Vagina (tissue), 2 donors: ENCODE measurements at places on chromosomes 4 and X.
A peak's percentile ranks its signal among the peaks of the same experiment; 100 is the strongest.

DNA sequence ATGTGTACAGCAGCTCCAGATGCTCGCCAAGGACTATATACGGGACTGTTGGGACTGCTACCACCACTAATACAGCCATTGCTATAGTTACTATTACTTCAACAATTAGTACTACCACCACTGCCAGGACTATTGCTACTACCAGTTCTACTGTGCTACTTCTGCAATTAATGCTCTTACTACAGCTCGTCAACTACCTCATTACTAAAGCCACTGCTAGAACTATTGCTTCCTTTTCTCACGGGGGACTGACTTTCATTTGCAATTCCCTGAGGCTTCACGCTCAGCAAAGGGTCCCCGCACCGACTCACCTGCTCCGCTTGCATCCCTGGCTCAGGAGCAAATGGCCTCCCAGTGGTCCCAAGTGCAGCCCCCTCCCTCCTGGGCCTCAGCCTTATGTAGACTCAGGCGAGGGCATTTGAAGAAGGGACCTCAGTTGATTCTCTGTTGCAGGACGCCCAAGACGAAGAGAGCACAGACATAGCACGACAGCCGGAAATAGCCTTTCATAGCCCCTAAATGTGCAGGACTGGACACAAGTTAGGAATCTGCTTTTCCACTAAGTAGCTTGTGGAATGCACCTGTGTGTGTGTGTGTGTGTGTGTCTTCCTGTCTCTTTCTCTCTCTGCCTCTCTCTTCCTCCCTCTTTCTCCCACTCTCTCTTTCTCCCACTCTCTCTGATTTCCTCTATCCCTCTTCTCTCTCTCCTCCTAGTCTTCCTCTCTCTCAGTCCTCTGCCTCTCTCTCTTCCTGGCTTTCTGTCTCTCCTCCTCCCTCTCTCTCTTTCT, 294.8 kb downstream of the ASMT start:
- DNase-seq: no peak

- peak; percentile 54 for DNase-seq
Observed at GRCh38 chrX:70030301-70030767, 19.4 kb downstream of the AWAT2 start.

DNA sequence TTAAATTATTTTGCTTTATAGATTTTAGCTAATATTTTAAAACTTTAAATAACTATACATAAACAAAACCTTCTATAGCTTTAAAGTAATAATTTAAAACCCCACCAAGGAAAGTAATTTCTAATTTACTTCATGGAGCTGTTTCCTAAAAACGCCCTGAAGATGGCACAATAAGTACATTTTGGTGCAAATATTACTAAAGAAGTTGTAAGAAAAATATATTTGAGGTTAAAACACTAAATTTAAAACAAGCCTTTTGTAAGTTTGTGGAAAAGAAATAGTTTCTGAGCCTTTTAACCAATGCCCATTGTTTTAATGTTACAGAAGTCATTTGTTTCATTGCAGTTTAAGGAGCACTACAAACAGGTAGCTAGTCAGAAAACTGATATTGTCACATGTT, 137.4 kb upstream of the AGA start:
- no peak for DNase-seq

DNA sequence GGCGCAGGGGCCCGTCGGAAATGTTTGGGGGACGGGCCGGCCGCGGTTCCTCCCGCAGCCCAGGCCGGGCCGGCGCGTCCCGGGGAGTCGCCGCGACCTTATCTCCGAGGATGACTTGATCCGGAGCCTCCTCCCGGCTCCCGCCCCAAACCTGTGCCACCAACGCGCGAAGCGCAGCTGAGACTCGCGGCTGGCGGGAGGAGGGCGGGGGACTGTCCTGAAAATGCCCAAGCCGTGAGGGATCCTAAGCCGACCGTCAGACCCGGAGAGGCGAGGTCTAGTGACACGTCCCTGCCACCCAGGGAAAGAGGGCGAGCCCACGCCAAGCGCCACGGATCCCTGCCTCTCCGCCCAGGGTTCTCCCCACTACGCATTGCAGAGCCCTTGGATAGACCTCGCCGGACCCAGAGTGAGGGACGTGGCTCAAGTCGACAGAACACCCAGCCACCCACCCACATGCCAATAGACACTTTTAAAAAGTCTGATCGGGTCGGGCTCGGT, 26.9 kb downstream of the UTP14A start:
- no peak for DNase-seq

DNA sequence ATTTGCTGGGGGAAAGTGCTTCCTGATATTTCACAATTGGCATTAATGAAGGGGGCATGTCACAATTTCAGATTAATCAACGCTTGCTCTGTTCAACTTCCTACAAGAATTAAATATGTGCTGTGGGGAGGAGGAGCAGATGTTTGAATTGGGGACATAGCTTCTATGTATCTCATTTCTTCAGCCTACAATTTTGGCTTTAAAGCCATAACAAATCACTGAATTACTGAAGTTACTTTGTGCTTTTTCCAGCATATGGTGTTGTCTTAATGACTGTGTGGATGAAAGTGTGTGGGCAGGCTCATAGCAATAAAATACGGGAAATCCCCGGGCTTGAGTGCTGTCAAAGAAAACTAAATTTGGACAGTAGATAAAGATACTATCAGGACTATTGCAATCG, 813 bp downstream of the TLR7 start:
- no peak for DNase-seq

- DNase-seq: no peak
Observed at GRCh38 chr4:81652069-81652478, 180.4 kb upstream of the RASGEF1B start.

DNA sequence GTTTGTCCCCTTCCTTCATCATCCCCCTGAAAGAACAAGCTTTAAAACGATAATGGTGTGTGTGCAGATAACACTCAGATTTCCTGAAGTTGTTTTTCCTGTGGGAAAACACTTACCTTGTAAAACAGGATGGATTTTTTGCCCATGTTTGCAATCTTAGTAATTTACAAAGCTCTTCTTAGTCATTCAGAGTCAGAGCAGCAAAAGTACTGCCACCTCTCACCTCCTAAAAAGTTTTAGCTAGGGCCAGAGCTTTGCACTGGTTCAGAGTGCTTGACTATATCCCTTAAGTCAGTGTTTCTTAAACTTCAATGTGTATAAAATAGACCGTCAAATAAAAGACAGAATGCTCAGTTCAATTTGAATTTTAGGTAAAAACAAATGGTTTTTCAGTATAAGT, 62.3 kb downstream of the NKX6-1 start:
- DNase-seq: no peak

DNA sequence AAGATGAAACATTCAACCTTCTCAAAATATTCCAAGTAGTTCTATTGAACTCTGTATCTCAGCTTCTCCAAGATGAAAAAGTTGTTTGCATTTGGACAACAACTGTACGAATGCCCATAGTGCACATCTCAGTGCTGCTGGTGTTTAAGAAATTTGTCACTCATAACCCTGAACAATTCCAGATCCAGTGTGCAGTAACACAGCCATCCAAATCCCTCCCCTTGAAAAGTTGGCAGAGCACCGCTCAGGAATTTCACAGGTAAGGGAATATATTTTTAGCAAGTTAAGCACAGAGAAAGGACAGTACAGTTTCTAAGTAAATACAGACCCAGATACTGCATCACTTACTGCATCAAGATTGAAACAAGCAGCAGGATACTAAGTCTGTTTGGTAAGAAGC, 104.7 kb downstream of the CNOT6L start:
- no peak for DNase-seq

DNA sequence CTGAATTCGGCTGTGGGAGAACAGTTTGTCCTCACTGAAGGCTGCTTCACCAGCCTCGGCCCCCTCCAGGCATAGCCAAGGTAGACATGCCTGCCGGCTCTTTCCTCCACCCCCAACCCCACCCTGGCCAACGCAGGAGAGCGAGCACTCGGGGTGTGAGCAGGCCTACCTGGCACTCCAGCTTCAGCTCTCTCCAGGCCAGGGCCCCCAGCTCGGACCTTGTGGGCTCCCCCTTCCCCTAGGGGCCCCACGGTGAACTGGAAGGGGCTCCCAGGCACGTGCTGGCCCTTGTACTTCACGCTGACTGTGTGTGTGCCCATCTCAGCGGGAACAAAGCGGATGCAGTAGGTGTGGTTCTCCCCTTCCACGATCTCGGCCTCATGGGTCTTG, 22.4 kb downstream of the FLNA start:
- no peak for DNase-seq

- DNase-seq: no peak
Observed at GRCh38 chr4:149534779-149535178, 280.9 kb downstream of the IQCM start.

DNA sequence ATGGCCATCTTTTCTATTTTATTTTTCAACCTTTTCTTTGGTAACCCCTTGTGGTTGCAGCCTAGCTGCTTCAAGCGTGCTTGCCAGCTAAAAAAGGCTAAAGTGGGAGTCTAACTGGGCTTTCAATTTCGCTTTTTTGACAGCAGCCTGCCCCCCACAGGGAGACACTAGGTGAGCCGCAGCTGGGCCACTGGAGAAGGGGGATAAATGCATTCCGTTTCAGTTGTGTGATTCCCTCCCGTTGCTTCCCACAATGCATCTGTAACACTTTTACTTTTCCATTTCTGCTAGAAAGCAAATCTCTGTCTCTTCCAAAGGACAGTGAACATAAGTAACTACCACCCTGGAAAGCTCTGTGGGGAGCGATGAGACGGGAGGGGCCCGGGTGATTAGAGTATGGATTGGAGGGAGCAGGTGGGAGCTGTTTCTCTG, 86.3 kb upstream of the RAPGEF2 start:
- DNase-seq: no peak

DNA sequence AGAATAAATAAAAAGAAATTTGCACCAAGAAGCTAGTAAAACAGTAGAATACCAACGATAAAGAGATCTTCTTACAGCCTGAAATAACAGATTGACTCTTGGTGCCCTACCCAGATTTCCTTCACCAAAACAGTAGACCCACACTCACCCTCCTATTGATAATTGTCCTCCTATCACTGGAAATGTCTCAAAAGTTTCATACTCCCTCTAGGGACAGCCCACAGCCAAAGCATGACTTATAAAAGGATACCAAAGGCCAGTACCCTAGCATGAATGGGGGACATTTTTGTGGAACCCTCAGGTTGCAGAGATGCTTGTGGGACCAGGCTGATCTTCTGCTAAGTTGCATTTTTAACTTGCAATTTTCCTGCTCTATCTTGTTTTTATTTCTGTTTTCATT, 104.1 kb downstream of the INPP4B start:
- no peak for DNase-seq

- DNase-seq: no peak
Observed at GRCh38 chr4:95439071-95439470, 109.7 kb downstream of the UNC5C start.

- no peak for DNase-seq
Observed at GRCh38 chr4:95980877-95981360, 141.0 kb downstream of the PDHA2 start.

DNA sequence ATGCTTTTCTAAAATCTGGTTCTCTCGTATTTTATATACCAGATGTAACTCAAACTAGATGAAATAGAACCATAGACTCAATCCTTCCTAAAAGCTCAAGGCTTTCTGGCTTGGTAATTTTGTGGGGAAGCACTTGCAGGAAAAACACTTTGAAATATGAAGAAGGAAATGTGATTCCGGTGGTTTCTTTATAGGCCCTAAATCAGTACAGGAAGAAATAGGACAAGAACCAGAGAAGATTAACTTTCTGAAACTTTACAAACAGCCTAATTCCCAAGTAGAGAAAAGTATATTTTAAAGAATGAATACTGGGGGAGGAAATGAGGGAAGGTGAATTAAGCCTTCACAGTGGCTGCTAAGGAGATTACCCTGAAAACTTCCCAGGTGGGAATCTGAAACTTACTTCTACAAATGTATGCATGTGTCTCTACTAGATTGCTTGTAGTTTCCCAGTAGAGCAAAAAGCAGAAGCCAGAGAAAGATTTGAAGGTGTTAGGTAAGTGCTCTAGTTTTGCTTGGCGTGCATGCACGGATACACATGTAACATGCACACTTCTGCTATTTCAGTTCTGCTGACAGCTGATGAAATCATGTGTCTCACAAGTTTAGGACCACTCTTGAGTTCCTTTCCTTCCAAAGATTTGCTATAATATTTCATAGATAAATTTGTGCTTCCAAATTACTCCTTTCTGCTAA, 92.1 kb downstream of the AFF1 start:
- DNase-seq: no peak

DNA sequence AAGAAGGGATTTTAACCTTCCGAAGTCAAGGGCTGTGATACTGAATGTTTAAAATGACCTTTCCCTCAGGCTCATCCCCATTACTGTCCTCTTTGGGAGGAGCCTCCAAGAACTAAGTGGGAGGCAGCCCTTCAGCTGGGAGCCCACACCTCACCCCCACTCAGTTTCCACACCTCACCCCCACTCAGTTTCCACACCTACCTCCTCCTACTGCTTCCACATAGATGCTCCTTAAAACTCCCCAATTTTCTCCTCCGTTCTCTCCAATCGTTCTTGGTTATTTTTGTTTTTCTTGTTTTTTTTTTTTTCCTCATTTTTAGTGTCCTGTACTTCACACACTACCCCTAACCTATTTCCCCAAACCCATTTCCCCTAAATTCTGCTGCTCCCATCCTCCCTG, 31.6 kb upstream of the ANXA3 start:
- DNase-seq: no peak

- no peak for DNase-seq
Observed at GRCh38 chrX:118560489-118560888, 64.9 kb downstream of the DOCK11 start.

DNA sequence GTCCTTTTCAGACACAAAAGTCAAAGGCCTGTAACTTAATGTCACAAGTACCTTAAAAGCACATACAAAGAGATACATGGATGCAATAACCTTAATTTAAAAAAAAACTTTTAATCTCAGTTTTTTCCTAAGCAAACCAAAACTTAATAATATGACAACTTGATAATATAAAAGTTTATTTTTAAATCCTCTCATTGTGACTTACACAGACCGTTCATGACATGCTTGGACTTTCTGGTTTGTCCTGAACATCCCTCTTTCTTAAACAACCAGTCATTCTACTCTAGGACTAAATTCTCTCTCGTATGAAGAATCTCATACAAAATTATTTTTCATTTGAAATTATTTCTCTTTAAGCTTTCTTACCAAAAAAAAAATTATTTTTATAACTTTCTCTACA, 43.1 kb upstream of the CYP2U1 start:
- no peak for DNase-seq

GRCh38 chrX:14963447-14964236, 90.4 kb downstream of the MOSPD2 start:
- DNase-seq: no peak

GRCh38 chr4:112402098-112402497, 104.9 kb downstream of the ALPK1 start:
- no peak for DNase-seq
